GOT3 (cell line): ENCODE measurements at places on chromosomes 13 and 19.

GRCh38 chr19:43713208-43713607 lies 2.7 kb upstream of the IRGC start:
- no peak for DNase-seq

GRCh38 chr13:106918557-106918860 lies 350.6 kb upstream of the ARGLU1 start:
- DNase-seq: no peak

GRCh38 chr19:7550169-7550770 lies 14.8 kb downstream of the PNPLA6 start:
- DNase-seq: no peak

GRCh38 chr19:52453324-52454094 lies at the start of gene ZNF578:
Gene ZNF578, plus strand, starts transcription at chr19:52453553. Its CDS starts 48,293 bp downstream, at chr19:52501846.
- DNase-seq: no peak

- no peak for DNase-seq
Measured at GRCh38 chr19:48290401-48290770, 20.5 kb downstream of the ZNF114 start.

DNA sequence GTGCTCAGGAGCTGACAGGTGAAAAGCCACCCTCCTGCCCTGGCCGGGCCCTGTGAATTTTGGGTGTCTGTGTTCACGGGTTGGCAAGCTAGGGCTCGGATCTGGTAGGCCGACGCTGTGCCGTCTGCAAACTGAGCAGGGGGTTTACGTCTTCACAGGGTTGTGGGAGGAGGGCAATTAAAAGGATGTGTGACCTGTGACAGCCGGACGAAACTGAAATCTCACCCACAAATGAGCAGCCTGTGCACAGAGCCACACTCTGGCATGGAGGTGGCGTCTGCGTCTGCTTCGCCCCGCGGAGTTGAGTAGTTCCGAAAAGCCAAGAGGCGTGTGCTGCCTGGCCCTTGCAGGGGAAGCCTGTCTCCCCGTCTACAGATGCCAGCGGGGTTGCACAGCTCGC lies 117.3 kb downstream of the KDM4B start:
- DNase-seq: no peak

- no peak for DNase-seq
Measured at GRCh38 chr13:28705461-28706083, 13.2 kb downstream of the SLC46A3 start.

DNA sequence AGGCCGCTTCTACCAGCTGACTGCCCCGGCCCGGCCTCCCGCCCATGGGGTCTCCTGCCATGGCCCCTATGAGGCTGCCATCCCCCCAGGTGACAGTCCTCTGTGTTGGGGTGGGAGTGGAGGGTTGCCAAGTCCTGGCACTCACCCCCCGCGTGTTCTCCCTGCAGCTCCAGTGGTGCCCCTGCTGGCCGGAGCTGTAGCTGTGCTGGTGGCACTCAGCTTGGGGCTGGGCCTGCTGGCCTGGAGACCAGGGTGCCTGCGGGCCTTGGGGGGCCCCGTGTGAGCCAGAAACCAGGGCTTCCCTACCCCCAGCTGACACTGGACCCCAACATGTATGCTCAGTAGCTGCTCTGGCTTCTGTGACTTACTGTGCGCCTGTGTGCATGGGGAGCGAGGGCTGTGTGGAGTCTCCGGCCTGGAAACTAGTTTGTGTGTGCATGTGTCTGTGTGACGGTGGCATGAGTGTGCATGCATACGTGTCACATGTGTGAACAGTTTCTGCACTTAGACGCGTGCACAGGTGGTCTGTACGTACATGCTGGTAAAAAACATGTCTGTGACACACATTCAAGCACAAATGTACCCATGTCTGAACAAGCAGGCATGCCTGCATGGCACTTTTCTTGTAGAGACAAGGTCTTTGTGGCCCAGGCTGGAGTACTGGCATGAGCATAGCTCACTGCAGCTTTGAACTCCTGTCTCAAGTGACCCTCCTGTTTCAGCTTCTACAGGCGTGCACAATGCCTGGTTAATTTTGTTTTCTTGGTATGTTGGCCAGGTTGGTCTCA lies 4.9 kb downstream of the ACP4 start:
- DNase-seq: no peak

- DNase-seq: no peak
Measured at GRCh38 chr13:73910733-73911132, 223.5 kb downstream of the KLF12 start.

DNA sequence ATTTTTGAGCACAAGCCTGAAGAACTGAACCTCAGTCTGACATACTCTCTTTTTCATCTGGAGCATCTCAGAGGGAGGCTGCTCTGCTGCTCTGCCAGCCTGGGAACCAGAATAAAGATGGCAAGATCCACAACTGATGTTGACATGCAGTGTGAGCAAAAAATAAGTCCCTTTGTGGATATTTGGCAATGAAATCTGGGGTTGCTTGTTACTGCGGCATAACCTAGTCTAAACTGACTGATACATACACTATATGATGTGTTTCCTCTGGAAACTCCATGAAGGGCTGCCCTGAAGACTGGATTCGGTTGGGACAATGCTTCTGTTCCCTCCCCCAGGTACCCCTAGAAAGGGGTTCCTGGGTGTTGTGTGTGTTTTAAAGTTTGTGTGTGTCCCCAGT lies 106.7 kb downstream of the IER2 start:
- DNase-seq: no peak

DNA sequence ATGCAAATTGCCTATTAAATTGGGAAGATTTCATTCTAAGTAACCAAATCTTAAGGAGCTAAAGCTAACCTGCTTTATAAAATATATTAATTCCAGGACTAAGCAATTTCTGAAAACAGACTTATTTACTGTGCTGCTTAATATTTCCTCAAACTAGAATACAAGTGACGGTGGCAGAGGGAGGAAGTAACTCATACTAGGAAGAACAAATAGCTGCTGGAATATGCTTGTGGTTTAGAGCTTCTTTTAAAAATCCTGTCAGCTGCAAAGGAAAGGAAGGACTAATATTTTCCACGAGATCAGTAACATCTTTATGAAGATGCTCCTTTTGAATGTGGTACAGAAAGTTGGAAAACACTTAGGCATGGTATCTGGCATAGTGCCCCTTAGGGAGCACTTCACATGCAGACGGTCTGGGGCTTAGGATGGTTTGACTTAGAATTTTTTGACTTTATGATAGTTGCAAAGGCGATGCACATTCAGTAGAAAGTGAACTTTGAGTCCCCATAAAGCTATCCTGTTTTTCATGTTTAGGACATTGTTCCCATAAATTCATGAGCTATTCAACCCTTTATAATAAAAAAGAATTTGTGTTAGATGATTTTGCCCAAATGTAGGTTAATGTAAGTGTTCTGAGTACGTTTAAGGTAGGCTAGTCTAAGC lies 3.4 kb upstream of the HNRNPA1L2 start:
- DNase-seq: no peak

- no peak for DNase-seq
Measured at GRCh38 chr19:48856921-48857320, 11.5 kb downstream of the PLEKHA4 start.

GRCh38 chr19:1384085-1384462 lies 367 bp downstream of the NDUFS7 start:
- DNase-seq: no peak

GRCh38 chr19:18500376-18500775 lies 21.5 kb downstream of the ELL start:
- no peak for DNase-seq

GRCh38 chr13:113205428-113205931 lies 3.0 kb downstream of the PCID2 start:
- no peak for DNase-seq

DNA sequence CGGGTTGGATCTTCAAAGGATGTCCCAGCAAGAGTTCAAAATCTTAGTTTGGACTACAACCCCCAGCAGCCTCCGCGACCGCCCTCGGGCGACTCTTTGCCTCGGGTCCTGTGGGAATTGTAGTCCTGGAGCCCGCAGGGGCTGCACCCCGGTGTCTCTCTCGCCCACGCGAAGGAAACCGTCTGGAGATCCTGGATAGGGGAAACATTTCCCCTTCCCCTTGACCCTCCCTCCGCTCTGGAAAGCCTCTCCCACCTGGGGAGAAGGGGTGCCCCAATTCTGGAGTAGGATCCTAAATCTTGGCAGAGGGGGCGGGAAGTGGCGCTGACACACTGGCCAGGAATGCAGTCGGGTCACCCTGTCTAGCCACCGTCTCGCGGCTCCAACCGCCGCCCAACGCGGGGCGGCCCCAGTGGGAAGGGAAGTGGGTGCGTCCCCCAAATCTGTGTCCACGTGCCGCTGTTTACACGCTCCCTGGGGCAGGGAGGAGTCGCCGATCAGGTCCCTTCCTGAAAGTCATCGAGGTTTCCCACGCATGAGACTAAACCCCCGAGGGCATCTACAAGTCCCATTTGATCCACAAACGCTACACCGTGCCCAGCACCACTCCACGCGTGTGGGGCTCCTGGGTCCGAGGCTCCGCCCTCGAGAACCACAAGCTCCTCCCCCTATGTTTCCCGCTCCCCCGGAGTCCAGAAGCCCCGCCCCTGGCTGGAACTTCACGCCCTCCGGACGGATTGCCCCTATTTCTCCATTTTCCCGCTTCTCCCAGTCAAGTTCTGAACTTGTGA lies 761 bp upstream of the PPP1R13L start:
- DNase-seq: peak; percentile 87

DNA sequence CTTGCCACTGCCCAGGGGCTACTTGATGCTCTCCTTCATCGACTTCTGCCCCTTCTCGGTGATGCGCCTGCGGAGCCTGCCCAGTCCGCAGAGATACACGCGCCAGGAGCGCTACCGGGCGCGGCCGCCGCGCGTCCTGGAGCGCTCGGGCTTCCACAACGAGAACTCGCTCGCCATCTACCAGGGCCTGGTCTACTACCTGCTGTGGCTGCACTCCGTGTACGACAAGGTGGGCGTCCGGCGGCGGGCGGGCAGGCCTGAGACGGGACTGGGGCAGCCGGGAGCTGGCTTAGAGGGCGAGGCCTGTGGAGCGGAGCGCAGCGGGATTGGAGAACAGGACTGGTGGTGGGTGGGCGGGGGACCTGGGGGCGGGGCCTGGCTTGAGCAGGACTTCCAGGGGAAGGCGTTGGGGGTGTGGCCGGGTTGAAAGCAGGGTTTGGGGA lies 12.7 kb upstream of the PSMD8 start:
- no peak for DNase-seq

- no peak for DNase-seq
Measured at GRCh38 chr13:23510544-23510916, 59.7 kb upstream of the TNFRSF19 start.

- no peak for DNase-seq
Measured at GRCh38 chr13:30128095-30128494, 179.3 kb downstream of the KATNAL1 start.

GRCh38 chr19:33676999-33677665 lies 55.4 kb downstream of the CHST8 start:
- DNase-seq: no peak

- no peak for DNase-seq
Measured at GRCh38 chr19:1076951-1077350, 10.0 kb downstream of the ARHGAP45 start.

- no peak for DNase-seq
Measured at GRCh38 chr19:38162632-38163031, 61.4 kb downstream of the DPF1 start.

DNA sequence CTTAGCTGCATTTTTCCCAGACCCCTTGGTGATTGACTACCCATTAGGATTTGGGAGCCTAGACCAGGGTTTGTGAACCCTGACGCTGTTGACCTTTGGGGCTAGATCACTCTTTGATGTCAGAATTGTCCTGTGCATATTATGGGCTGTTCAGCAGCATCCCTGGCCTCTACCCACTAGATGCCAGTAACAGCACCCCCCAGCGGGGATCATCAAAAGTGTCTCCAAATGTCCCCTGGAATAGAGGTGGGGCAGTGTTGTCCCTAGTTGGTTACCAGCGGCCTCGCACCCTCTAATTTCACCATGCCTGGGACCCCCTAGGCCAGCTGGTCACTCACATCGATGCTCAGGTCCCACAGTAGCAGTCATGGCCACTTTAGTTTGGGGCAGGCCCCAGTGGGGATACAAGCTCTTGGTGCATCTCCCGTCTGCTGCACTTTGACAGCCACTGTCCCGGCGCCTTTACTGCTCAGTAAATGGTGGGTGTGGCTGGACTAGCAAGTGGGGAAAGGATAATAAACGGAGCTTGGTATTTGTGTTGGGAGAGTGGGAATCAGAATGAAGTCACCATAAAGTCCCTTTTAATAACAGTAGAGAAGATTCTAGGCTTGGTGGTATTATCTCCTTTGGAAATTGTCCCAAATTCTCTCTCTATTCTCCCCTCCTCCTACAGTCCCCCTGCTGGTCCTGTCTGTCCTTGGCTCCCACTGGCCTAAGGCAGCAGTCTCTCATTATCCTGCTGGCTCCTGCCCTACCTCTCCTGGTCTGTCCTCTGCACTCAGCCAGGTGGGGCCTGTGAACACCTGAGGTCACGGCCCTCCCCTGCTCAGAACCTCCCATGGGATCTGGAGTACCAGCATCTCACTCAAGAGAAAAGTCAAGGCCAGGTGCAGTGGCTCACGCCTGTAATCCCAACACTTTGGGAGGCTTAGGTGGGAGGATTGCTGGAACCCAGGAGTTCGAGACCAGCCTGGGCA lies 80.6 kb downstream of the SIPA1L3 start:
- no peak for DNase-seq

- no peak for DNase-seq
Measured at GRCh38 chr13:45544520-45544919, 71.0 kb downstream of the ERICH6B start.

- no peak for DNase-seq
Measured at GRCh38 chr19:55297267-55297666, 13.5 kb downstream of the BRSK1 start.

DNA sequence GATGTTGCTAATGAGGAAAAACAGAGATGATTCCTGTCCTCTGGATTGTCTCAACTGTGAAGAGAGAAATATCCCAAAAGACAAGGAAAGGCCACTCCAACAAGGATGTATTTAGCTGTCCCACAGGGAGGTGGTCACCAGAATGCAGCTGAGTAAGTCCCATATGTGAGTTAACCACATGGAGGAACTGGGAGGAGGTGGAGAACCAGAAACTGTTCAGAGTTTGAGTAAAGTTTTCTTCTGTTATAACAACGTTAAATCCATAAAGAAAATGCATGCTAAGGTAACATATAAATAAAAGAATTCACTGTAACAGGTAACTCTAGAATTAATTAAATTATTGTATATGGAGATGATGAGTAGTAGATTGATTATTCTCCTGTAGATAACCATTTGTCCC lies 5.3 kb downstream of the ZNF763 start:
- DNase-seq: no peak
